Stimulated activated CD4-positive, alpha-beta T cell treated with anti-CD3 and anti-CD28 coated beads, Interleukin-15, amount 100 ng/mL, for 24 hours (primary cell): ENCODE measurements at places on chromosomes 11 and 22.

DNA sequence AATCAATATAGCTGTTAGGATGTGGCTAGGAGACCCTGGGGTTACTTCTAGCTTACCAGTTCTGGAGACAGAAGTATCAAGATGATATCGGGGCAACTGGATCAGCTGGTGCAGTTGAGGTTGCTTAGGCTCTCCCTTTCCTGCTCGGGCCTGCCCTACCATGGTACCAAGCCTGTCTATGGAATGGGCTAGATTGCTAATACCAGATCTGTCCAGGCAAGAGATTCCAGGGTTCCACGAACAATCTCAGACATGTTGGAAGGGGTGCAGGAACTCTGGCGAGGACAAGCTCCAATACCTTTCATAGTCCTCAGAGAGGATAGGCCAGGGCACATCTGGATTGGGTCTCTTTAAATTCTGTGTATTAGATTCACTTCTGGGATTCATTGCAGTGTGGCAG is 53.8 kb downstream of the ADM start:
- DNase-seq: no peak

DNA sequence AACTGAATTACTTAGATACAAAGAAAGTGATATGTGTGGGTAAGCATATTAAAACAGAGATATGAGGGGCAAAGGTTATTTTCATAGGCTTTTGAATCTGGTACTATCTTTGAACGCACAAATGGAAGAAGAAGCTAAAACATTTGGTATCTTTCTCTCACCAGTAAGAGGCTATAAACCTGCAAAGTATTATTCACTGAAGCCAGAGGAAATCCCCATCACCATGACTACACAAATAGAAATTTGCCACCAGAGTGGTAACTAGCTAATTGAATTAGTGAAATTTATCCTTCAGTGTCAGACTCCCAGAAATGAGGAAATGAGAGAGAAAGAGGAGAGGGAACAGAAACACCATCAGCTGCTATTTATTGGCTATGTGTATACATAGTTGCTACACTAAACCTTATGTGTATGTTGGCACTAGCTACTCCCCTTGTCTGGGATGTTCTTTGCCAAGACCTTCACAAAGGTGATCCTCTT is 503.4 kb downstream of the DLG2 start:
- no peak for DNase-seq

DNA sequence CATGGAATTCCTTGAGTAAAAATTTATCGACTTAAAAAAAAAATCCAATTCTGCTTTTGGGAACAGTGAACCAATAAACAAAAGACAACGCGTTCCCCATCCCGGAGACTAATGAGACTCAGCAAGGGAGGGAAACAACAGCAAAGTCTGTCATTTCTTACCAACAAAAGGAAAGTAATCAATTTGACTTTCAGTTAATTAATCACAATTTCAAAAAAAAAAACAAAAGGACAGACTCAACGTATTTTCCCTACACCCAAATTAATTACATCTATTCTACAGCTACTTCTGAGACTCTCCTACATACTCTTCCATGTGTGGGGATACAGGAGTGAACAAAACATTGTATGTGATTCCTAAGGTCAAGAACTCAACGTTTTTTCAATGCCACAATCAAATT is 1.9 kb downstream of the RDX start:
- no peak for DNase-seq

DNA sequence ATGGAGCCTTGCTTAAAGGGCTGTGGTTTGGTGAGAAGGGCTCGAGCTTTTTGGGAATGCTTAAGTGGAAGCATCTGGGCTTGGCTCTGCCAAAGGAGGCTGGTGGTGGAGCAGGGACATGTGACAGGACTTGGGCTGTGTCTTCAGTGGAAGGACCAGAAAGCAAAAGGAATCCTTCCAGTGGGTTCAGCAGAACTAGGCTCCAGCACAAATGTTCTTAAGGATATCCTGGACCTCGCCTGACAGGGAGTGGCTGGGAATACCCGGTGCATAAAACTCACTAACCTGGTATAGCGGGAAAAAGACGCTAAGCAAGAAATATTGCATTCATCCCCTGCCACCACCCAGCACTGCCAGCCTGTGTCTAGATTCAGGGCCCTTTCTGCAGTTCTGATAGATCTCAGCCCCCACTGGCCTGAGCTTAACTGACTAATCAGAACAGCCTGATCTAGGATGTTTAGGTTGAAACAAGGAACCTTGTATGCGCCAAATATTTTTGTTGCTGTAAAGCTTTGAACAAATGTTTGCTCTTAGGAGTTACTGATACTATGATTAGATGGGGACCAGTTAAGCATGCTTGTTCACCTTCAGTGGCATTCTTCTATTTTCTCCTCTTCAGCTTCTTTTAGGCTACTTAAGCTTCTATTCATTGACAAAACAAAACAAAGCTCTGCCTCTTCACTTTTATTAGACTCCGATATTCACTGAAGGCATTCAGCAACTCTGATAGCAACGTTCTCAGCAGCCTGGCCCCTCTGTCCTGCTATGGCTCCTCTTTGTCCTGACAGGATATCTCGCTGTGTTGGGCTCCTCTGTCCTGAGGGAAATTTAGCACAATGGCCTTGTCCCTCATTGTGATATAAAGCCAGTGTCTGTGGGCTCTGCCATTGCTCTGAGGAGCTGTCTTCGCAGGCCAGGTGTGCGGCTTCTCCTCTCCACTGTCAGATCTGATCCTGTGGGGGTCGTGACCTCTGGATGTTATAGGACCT is 25.0 kb downstream of the PPFIBP2 start:
- no peak for DNase-seq

- DNase-seq: no peak
Measured at GRCh38 chr11:121059605-121060004, 35.7 kb downstream of the TBCEL start.

DNA sequence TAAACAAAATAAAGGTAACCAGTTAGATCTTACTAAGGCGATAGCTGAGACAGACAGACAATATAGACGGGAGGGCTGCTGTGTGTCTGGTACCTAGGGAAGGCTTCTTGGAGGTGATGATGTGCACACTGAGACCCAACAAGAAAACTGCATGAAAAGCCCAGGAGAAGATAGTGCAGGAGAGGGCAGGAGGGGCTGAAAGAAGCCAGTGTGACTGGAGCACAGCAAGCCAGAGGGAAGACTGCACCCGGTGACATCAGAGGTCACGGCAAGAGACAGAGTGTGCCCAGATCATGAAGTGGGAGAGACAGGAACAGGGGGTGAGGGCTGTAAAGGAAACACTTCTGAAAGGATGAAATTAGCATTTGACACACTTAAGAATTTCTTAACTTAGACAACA is 266.3 kb downstream of the BRD1 start:
- no peak for DNase-seq

- DNase-seq: no peak
Measured at GRCh38 chr11:1922481-1923081, 3.1 kb downstream of the TNNT3 start.

GRCh38 chr22:38215156-38216038 is 13.6 kb downstream of the MAFF start:
- DNase-seq: no peak

DNA sequence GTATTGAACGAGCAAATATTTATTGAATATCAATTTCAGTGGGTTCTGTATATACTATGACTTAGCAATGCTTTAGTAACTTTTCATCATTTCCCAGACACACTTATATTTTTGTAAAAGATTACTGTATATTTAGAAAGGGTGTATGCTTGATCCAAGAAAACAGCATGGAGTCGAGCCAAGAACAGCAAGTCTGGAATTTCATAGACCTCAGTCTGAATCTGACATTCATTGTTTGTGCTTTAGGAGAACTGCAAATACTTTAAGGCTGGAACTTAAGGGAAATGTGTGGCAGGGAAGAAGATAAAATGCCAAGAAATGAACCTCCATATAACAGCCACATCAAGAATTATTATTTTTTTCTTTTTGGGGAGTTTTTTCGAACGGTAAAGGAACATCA is 1156.8 kb downstream of the LRRC4C start:
- no peak for DNase-seq

DNA sequence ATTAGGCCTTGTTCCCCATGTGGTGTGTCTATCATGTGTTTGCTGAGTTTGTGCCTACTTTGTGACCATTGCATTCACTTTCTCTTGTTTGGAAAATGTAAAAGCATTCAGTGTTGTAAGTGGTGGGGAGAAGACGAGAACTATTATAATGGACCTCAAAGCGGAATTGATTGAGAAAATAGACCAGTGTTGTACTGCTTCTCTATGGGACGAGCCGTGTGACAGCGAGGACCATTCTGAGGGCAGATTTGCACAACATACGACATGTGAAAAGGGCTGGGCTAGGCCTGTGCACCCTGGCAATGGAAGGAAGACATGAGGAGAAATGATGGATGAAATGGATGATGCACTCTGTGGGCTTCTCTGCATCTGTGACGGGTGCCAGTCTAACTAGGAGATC is 233.5 kb downstream of the DSCAML1 start:
- DNase-seq: no peak

DNA sequence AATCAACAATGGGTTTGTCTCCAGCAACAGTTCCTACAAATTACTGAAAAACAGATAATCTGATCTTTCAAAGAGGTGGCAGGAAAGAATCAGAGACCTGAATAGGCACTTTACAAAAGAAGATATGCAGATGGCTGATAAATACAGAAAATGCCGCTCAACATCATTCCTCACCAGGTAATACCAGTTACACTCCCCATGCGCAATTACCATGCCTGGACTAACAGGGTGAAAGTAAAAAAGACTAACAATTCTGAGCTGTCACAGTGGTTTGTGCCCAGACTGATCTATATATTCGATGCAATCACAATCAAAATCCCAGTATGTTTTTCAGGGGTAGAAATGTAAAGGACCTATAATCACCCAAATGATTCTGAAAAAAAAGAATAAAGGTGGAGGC is 10.0 kb downstream of the SNX32 start:
- no peak for DNase-seq

DNA sequence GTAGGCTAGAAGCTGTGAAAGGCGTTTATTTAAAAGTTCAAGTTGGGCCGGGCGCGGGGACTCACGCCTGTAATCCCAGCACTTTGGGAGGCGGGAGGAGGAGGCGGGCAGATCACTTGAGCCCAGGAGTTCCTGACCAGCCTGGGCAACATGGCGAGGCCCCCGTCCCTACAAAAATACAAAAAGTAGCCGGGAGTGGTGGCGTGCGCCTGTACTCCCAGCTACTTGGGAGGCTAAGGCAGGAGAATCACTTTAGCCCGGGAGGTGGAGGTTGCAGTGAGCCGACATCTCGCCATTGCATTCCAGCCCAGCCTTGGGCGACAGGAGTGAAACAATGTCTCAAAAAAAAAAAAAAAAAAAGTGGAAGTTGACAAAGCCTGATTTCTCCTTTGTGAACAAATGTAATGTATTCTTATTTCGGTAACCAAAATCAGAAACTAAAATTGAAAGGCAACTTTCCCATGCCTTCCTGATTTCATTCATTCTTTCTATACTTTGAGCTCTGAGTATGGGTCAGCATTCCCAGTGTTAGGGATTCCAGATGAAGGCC is 825 bp downstream of the PTPMT1 start:
- no peak for DNase-seq

DNA sequence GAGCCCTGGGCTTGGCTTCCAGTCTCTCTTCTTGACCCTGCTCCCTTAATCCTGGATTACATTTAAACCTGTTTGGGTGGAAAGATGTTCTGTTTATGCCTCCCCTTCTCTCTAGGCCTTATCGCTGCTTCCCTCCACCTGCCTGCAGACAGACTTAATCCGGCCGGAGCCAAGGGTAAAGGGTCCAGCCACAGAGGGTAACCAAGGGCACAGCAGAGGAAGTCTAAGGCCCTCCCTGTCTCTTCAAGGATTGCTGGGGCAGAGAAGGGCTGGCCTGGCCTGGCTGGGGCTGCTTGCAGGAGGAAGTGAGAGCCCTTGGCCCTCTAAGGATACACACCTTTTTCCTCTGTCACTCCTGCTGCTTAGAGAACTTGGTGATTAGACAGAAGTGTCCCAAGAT is 2.1 kb downstream of the GAL3ST3 start:
- DNase-seq: no peak

GRCh38 chr11:17682848-17683247 is 36.5 kb upstream of the MYOD1 start:
- no peak for DNase-seq

DNA sequence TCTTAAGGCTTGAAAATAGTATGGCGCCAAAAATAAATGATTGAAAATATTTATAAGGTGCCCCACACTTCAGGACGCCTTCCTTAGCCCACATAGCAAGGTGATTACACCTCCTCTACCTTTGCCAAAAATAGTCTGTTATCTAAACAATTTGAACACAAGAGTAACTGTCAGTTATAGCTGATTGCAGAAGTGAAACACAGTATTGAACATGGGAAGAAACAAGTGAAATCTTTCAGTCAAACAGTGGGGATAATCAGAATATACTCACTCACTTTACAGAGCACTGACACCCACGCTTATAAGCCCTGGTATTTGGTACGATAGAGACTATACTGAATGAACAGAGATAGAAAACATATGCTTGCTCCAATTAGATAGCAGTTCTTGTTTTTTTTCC is 203.1 kb downstream of the RAB38 start:
- no peak for DNase-seq

DNA sequence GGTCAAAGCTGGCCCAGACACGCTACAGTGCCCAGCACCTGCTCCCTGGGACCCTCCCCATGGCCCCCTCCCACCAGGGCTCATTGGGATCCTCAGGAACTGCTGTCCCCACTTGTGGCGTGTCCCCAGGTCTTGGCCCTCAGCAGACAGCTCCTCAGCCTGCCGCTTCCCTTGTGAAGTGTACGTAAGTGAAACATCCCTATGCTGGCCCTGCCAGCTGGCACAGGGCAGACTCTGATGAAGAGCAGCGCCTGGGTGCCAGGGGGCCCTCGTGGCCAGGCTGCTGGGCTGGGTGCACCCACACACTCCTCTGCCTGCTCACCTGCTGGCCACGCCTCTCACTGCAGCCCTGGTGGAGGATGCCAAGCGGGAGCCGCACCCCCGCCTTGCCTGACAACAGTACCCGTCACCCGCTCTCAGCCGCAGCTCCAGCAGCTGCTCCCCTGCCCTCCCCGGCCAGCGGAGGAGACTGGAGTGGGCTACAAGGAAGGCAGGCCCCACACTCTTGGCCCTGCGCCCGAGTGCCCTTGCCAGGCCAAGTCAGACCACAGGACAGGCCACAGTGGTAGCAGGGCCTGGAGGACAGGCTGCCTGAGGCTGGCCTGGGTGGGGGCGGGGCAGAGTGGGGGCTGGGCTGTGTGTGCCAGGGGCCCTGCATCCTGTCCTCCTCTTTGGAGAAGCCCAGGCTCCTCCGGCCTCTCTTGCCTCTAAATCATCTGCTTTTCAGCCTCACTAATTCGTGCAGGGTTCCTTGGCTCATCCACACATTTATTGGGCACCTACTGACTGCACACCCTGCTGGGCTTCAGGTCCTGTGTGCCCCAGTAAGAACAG is 39.5 kb downstream of the IGF2 start:
- no peak for DNase-seq

DNA sequence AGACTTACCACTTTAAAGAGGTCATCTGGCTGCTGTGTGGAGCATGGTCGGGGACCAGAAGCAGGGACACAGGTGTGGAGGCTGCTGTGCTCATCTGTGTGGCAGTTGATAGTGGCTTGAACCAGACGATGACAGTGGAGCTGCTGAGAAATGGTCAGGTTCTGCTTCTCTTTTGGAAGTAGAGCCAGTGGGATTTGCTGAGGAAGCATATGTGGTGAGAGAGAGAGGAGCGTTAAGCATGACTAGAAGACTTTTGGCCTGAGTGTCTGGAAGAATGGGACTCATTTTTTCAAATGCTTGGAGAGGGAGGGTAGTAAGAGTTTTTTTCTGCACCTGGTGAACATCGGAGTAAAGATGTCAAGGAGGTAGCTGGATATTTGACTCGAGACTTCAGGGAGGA is 12.5 kb upstream of the SREBF2 start:
- no peak for DNase-seq
